ENCODE measurements at places on chromosomes 1 and 21.

DNA sequence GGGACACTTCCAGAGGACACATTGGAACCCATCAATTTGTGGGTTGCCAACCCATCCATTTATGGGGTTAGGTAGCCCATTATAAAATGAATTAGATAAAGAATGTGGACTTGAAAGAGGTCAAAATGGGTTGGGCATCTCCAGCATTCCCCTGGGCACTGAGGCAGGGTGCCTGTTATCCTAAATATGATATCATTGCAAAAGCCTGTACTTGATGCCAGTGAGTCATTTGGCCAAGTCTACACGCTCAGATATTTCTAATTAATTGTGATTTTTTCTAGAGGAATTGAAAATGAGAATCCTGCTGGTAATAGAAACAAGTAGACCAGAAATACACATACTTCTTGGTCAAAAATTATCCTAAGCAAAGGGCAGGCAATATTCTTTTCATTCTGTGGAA, 21.9 kb upstream of the NBL1 start:
- DNase-seq, result no peak

DNA sequence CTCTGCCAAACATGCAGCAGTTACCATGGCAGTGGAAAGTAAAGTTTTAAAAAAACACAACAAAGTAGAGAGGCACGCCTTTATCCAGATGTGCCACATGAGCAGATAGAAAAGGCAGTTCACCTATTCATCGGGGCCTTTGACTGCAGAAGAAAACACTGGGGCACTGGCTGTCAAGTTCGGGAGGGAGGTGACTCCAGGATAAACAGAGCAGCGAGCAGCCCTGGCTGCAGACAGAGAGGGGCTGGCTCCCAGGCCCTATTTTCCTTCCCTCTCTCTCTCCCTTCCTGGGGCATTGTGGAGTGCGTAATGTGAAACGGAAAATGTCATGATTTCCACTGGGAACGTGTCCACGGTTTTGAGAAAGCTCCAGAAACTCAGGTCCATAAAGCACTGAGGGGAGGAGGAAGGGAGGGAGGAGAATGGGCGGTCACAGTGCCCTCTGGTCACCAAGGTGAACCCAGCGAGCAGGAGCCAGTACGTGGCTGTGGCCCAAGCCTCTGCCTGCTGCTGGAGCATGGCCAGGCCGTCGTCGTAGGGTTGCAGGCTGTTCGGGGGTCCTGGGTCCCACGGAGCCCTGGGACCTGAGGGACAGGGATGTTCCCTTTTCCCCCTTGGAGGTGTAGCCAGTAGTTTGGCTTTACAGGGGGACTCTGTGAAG, 114.7 kb upstream of the IRF2BP2 start:
- DNase-seq, result no peak

- no peak for DNase-seq
These were observed 107.1 kb downstream of the EIF4G3 start for GRCh38 chr1:21069549-21069948.

GRCh38 chr1:109931911-109932636, 21.4 kb downstream of the CSF1 start:
- peak; percentile 19 for DNase-seq

- DNase-seq, result no peak
These were observed 157.3 kb upstream of the VAMP3 start for GRCh38 chr1:7613851-7614205.

DNA sequence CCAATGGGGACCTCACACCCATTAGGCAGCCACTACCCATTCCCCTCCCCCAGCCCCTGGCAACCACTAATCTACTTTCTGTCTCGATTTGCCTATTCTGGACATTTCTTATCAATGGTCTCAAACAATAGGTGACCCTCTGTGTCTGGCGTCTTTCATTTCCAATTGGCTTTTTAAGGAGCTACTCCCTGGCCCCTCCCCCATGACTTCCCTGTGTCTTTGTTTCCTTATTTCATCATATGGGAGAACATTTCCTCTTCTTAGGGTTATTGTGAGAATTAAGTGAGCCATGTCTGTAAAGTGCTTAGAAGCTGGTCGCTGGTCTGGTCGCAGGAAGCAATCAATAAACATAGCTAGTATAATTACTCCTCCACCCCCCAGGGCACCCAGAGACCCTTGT, 80.9 kb downstream of the SPSB1 start:
- DNase-seq, result no peak

DNA sequence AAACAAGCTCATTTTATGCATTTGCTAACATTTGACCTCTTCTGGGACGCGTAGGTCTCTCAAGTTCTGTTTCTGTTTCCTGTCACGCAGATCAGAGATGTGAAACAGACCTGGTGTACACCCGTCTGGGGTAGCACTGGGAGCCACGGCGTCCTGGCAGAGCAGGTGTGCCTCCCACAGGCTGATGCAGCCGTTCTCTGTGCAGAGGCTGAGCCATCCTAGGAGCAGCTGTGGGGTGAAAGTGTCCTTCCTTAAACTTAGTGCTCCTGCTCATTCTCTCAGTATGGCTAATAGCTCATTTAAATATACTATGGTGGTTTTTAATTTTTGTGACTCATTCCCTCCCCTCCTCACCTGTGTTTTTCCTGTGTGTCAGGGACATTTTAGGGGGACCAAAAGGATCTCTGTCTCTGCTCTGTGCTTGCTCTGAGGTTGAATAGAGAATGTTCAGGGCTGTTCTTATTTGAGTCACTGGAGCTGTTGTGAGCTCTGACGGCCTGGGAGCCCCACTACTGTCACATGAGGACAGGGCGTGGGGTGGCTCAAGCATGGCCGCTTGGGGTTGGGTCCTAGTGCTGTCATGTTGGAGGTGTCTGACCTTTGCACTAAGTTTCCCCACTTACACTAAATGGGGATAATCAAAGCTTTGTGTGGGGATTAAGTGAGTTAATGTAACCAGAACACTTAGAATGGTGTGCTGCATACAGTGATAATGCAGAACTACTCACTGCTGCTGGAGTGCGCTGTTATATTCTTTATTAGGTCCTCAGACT, 43.0 kb downstream of the GALNT2 start:
- DNase-seq, result no peak

GRCh38 chr1:156081917-156082308, 352 bp downstream of the MEX3A start:
- no peak for DNase-seq

- no peak for DNase-seq
These were observed 187.2 kb downstream of the HLX start for GRCh38 chr1:221066351-221067001.

- peak; percentile 20 for DNase-seq
These were observed 47.8 kb downstream of the C1orf198 start for GRCh38 chr1:230820568-230820967.

- DNase-seq, result no peak
These were observed 44.5 kb downstream of the PIK3R3 start for GRCh38 chr1:46087891-46088290.

- DNase-seq, result no peak
These were observed 1063.4 kb downstream of the PLA2G4A start for GRCh38 chr1:187891993-187892682.

DNA sequence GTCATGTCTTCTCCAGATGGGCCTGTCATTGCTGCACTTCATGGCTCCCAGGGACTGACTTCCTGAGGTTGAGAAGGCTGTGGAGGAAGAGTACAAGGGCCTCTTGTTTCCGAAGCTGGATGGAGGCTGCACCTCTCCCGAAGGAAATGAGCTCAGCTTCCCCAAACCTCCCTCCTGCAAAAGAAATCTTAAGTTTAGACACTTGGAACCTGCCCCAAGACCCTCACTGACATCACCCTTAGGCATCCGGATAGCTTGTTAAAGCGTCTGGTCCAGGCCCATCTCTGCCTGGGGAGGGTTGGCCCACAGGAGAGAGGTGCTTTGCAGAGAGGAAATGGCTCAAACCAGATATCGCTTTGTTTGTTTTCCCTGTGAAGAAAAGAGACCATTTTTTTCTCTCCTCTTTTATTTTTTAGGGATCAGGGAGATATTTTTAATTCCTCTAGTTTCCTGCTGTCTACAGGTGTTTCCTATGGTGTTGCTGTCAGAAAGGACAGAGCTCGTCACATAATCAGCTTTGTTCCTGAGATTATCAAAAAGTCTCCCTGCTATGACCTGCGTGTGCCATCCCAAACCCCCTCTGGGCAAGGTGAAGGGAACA, 25.0 kb downstream of the RCSD1 start:
- DNase-seq, result no peak

GRCh38 chr1:51583532-51583931, 33.4 kb upstream of the OSBPL9 start:
- DNase-seq, result no peak

GRCh38 chr1:32775640-32776337, 41.4 kb downstream of the YARS1 start:
- DNase-seq, result no peak

DNA sequence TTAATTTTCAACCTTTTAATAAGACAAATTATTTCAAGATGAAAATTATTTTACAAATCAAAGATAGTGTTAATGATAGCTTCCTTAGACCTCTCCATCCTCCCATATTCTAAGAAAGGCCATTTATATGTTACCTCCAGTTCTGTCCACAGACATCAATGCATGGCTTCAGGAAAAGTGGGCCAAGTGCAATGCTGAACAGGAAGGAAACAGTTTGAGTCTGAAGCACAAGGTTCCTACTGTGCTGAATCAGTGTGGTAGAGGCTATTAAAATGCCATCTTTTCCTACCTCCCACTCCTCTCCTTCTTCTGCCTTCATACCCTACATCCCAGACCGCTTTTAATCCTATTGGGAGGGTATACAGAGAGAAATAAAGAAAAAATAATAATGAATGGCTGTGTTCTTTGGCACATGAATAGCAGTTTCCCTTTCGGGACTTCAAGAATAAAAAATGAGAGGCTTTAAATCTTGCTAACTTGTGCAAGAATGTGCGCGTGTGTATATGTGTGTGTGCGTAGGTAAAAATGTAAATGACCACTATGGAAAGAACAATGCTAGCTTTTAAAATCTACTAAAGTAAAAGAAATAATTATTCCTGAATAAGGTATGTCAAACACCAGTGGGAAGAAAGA, 62.6 kb upstream of the C1orf105 start:
- no peak for DNase-seq

GRCh38 chr1:187481581-187482148, 652.9 kb downstream of the PLA2G4A start:
- no peak for DNase-seq

- no peak for DNase-seq
These were observed 27.0 kb downstream of the SPEN start for GRCh38 chr1:15874471-15874870.

- DNase-seq, result peak; percentile 24
These were observed 58.4 kb downstream of the KLHDC7A start for GRCh38 chr1:18539171-18539570.

DNA sequence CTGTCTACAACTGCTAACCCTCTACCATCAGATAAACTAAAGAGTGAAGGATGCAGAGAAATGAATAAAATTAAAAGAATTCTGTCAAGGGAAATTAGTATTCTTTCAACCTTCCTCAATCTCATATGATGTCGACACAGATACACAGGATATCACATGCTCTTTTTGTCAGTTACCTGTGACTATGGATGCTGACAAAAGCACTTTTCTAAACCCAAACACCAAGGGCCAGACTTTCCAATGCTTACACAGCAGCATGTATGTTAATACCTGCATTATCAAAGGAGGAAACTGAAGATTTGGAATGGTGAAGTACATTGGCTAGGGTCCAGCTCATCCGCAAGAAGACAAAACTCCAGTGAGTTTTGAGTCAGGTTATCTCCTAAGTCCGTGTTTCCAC, 294.0 kb downstream of the SMYD3 start:
- no peak for DNase-seq

DNA sequence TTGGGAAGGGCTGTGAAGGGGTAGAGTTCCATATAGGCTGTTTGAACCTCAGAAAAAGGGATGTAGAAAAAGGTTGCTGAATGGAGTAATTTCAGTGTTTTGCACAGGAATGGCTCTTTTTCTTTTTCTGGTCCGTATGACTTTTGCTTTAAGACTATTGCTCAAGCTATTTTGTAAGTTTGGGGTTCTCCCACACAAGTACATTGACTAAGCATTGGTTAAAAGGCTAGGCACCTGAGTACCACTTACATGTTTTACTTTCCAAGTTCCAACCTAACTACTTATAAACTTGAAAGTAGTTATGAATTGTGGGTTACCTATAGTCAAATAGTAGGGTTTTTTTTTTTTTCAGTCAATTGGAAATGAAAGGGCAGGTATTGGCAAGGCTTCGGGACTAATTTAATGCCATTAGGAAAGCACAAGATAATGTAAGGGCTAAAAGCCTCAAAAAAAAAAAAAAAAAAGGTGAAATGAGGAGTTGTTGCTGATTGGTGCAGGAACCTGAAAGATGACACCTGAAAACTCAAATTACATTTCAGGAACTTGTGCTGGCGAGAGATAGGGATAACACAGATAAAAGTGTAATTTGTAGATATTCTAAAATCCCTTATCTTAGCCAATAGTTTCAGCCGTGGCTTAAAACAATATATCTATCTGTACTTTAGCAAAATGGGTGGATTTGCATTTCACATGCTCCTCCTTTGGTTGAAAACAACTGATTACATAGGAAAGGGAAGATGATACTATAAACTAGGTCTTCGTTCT, 209.5 kb downstream of the RPS6KC1 start:
- no peak for DNase-seq

DNA sequence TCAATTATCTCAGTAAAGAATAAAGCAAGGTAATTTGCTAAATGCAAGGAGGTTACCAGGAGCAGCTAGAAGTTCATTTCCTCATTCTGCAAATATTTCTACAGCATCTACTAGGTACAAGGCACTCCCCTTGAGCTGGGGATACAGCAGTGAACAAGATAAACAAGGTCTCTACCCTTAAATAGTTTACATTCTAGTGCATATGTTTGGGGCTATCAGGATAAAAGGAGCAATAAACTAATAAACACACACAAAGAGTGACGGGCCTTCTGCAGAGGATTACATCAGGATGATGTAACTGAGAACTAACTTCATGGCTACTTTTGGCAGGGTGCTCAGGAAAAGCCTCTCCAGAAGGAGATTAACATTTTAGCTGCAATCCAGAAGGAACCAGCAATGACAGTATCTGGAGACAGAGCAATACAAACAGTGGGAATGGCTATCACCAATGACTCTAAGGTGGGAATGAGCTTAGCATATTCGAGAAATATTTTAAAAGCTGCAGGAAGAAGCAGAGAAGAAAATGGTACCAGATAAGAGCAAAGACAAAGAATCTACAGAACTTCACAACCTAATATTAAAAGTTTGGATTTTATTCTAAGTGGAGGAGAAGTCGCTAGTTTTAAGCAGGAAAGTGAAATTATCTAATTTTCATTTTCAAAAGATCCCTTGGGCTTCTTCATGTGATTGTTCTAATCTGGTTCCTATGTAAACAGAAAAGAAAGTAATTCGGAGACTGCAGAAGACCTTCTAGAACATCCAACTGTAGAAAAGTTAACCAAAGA, 25.8 kb downstream of the TP53BP2 start:
- no peak for DNase-seq

GRCh38 chr1:3774946-3775489, 2.5 kb downstream of the SMIM1 start:
- no peak for DNase-seq

Data from ecto neural progenitor cell (in vitro differentiated cells).